HepG2 (cell line): ENCODE measurements at places on chromosomes 11 and 22. TPM values are rescaled to one million over a fixed set of nuclear protein-coding genes. Genes with fewer than 3 reads are reported as not detected.

The TMEM135 gene
- 29.8 and 36.6 TPM in 2 replicates for polyA plus RNA-seq

The ZNRD2 gene
- polyA plus RNA-seq = 29.2 and 31.4 TPM in 2 replicates

The PRRG4 gene
- 0.24 and 0.25 TPM in 2 replicates for polyA plus RNA-seq

GRCh38 chr11:20522536-20522935 is 76.9 kb upstream of the SLC6A5 start:
- no peaks in the 10 kb centered on the region for H3K36me3 ChIP-seq
- H3K4me1 ChIP-seq = peaks cover 11% of the 10 kb centered on the region
- DNase-seq = no peak
- H3K27me3 ChIP-seq = no peaks in the 10 kb centered on the region
- no peak overlapping the region for H3K27ac ChIP-seq
- no peak overlapping the region for H3K4me3 ChIP-seq

The CRYBB2 gene
- polyA plus RNA-seq = 0.11 and 0.18 TPM in 2 replicates
